ENCODE measurements at places on chromosomes 1 and 21. TPM values are rescaled to one million over a fixed set of nuclear protein-coding genes. Genes with fewer than 3 reads are reported as not detected.

The TRIM46 gene
- total RNA-seq, result 6.5 TPM

The UMODL1 gene
- total RNA-seq, result not detected

The PADI6 gene
- not detected for total RNA-seq

The BARHL2 gene
- not detected for total RNA-seq

The KRTAP13-4 gene
- not detected for total RNA-seq

The TRIM33 gene
- 36.3 TPM for total RNA-seq

DNA sequence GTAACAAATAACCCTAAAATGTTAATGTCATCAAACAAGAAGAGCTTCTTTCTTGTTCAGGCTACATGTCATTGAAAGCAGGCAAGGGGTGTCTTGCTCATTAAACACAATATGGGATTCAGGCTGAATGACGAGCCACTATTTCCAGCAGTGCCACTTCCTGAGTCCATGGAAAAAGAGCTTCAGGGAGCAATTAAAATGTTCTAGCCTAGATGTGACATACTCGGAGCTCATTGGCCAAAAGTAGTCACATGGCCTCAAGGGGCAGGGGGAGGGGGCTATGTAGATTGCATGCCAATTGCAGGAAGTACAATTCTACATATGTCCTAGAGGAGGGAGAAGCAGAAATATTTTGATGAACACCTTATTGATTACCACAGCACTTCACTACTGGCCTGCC is 685.3 kb upstream of the ADGRL2 start:
- DNase-seq, result no peak

DNA sequence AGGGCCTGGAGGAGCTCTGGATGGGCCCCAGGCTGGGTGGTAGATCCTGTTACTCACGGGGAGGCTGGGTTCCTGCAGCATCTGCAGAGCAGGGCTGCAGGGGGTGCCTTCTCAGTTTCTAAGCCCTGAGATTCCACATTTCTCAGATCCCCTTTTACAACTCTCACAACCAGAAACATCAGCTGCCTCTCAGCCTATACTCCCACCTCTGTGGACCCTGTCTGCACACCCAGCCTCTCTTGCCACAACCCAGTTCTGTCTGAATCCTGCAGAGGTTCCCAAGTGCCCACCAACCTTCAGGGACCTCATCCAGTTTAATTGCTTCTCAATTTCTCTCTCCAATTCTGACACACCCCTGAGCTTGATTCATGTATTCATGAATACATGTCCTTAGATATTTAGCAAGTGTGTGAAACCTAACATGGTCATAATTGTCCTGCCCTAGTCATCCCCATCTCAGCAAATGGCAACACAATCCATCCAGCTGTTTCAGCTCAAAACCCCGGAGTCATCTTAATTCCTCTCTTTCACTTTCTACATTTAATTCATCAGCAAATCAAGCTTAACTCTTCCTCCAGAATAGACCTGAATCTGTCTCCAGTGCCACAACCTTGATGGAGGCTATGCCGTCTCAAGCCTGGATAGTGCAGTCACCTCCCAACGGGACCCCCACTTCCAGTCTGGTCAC is 57.0 kb upstream of the NEK2 start:
- no peak for DNase-seq

DNA sequence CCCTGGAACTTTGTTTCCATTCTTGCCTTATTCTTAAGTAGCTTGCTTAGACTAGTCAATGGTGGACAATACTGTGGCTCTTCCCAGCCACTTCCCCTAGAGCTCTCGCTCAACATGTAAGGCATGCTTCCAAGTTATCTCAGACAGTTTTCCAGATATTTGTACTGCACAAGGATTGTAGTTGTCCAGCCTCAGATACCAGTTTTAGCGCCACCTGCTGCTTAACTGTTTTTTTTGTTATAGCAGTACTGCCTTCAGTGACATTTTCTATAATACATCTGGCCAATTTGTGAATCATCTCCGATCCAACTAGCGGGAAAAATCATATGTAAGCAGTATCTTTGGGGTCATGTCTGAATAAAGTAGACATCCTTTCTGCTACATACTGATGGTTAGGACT is 346.7 kb upstream of the ADGRL4 start:
- DNase-seq, result peak; percentile 63

DNA sequence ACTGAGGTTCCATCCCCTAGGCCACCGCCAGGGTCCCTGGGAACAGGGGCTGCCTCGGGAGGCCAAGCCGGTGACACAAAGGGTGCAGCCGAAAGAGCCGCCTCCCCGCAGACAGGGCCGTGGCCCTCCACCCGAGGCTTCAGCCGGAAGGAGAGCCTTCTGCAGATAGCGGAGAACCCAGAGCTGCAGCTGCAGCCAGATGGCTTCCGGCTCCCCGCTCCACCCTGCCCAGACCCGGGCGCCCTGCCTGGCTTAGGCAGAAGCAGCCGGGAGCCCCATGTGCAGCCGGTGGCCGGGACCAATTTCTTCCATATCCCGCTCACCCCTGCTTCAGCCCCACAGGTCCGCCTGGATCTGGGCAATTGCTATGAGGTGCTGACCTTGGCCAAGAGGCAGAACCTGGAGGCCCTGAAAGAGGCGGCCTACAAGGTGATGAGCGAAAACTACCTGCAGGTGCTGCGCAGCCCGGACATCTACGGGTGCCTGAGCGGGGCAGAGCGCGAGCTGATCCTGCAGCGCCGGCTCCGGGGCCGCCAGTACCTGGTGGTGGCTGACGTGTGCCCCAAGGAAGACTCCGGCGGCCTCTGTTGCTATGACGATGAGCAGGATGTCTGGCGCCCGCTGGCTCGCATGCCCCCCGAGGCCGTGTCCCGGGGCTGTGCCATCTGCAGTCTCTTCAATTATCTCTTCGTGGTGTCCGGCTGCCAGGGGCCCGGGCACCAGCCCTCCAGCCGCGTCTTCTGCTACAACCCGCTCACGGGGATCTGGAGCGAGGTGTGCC is 1.4 kb downstream of the KLHDC7A start:
- DNase-seq, result no peak

DNA sequence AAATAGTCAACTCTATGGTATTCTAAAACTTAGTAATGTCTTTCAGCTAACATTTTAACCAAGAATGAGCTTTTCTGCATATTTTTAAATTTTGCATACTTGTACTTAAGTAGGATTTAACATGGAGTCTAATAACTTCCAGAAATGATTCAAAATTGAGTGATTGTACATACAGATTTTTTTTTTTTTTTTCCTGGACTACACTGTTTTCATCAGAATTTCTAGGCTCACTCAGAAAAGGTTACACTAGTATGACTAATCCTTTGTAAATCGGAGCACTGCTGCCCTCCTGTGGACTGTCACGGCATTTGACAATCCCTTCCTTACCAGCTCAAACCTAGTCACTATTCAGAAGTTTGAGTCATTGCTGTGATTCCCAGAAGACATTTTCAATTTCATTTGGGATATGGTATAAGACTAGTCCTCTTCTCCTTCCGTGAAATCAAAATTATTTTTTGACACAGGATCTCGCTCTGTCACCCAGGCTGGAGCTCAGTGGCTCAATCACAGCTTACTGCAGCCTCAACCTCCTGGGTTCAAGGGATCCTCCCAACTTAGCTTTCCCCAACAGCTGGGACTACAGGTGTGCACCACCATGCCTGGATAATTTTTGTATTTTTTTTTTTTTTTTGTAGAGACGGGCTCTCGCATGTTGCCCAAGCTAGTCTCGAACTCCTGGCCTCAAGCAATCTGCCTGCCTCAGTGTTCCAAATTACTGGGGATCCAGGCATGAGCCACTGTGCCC is 45.5 kb downstream of the CD46 start:
- peak; percentile 83 for DNase-seq

DNA sequence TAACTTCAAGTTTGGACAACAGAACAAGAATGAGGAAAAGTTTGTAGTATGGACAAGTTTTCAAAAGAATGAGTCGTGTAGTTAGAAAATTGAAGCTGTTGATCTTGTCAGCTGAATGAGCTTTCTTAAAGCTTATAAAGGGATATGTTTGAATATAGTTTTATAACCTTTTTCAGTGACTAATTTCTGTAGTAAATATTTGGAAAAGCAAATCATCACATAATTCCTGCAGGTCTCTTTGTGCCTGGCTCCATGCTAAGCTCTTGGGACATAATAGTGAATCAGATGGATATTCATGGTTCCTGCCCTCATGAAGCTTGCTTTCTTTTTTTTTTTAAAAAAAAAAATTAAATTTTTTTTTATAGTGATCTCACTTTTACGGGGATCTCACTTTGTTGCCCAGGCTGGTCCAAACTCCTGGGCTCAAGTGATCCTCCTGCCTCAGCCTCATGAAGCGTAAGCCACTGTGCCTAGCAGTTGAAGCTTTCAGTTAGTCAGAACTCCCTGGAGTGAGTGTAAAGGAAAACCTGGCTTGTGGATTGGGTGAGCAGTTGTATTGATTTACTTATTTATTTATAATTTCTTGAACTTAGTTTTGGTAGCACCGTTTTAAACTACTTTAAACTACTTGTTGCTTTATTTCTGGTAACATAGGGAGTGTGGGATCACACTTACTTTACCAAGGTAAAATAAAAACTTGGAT is 15.5 kb downstream of the DYRK1A start:
- no peak for DNase-seq

DNA sequence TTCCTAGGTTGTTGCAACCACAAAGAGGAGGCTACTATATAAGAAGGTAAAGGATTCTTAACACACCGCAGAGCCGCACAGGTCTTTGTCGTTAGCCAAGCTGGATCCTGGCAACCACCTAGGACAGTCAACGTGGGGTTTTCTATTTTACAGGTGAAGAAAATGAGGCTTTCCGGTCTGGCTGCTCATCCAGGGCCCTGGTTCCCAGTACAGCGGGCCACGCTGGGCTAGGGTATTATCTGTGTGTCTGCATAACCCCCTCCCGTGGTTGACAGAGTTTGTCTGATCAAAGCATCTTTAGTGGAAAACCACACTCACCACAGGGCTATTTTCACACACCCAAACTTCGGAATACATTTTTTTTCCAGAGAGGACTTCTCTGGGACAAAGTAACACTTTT is 39.0 kb upstream of the PDE9A start:
- DNase-seq, result no peak

DNA sequence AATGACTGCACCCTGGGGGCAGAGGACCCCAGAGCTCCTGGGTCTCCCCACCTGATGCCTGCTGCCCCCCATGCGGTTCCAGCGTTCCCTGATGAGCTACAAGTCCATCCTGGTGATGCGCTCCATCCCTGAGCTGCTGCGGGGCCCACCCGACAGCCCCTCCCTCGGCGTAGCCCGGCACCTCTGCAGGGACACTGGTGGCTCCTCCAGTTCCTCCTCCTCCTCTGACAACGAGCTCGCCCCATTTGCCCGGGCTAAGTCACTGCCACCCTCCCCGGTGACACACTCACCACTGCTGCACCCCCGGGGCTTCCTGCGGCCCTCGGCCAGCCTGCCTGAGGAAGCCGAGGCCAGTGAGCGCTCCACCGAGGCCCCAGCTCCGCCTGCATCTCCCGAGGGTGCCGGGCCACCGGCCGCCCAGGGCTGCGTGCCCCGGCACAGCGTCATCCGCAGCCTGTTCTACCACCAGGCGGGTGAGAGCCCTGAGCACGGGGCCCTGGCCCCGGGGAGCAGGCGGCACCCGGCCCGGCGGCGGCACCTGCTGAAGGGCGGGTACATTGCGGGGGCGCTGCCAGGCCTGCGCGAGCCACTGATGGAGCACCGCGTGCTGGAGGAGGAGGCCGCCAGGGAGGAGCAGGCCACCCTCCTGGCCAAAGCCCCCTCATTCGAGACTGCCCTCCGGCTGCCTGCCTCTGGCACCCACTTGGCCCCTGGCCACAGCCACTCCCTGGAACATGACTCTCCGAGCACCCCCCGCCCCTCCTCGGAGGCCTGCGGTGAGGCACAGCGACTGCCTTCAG is 35.5 kb downstream of the TRIM11 start:
- DNase-seq, result no peak

- no peak for DNase-seq
These were observed 69.0 kb downstream of the UBIAD1 start for GRCh38 chr1:11341901-11342552.

All from fibroblast of villous mesenchyme (primary cell).